ENCODE measurements at places on chromosomes 3 and 15.

DNA sequence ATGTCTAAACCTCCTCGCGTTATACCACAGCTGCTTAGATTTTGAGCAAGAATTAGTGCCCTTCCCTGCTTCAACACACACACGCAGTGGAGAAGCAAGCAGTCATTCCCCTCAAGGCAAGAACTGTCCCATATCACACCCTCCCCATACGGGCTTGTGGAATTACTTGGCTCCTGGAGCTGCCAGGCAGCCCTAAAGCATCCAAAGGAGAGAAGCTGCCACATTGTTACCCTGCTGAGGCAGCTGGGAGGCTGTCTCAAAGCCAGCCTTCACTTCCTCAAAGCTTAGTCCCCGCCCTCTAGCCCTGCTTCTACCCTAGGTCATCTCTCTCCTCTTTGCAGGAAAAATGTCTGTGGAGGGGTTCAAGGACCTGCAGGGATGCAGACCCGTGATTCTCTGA is 153.4 kb downstream of the RORA start:
- DNase-seq = no peak

DNA sequence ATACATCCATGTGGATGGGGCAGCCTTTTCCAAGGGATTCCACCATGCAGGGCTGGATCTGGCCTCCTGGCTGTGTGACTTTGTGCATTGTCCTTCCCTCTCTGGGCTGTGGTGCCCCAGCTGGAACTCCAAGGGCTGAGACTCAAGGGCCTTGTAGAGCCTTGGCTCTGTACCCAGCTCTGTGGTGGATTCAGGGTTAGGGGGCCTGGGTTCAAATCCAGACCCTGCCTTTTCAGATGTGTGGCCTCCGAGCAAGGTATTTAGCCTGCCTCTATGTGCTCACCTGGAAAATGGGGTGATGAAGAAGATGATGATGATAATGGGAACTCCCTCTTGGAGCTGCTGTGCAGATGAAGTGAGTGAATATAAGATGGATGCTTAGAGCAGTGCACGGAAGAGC is 161.9 kb downstream of the WNT7A start:
- DNase-seq = no peak

DNA sequence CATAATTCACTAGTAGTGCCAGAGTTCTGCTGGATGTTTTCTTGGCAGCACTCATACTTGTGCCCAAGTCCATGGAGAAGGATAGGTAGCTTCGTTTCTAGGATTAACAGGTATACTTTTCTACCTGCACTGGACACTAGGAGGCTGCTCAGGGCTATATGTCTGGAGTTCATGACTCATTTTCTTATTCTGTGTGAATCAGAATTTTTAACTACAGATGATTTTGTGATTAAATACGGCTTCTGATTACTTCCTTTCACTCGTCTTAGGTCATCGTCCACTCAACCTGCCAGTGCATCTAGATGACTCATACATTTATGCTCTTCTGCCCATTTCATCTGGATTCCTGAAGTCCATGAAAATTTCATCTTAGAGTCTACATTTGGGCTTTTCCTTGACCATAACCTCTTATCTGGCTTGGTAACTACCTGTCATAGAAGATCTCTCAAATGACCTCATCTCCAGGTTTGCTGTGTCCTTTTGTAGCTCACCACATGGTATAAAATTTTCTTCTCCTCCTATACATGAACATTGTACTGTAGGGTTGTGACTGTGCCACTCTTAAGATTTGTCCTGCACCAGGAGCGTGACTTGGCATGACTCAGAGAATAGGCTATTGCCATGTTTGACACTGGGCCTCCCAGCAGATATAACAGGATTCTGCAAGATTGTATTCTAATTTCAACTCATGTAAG is 66.7 kb upstream of the GCSAM start:
- no peak for DNase-seq

- no peak for DNase-seq
Observed at GRCh38 chr15:61917457-61917856, 142.8 kb downstream of the VPS13C start.

GRCh38 chr3:156519758-156520162 is 35.2 kb downstream of the SSR3 start:
- DNase-seq = no peak

GRCh38 chr3:62615258-62615849 is 242.0 kb upstream of the FEZF2 start:
- DNase-seq = no peak

DNA sequence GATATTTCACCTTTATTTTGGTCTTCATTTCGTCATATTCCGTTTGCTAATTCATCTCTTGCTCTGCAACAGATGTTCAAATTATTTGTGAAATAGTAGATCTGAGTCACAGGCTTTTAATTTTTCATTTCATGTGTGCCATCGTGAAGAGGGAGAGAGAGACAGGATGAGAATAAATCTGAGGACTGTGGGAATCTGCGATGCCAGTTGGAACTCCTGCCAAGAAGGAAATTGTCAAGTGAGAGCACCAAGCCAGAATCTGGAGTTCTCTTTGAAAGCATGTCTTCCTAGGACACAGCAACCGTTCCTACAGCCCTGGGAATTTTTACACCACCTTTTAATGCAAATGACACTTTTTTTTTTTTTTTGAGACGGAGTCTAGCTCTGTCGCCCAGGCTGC is 48.8 kb downstream of the NSMCE3 start:
- no peak for DNase-seq

Measured in activated CD8-positive, alpha-beta memory T cell treated with anti-CD3 and anti-CD28 coated beads for 48 hours (primary cell).